ENCODE measurements at places on chromosomes 2 and 18. TPM values are rescaled to one million over a fixed set of nuclear protein-coding genes. Genes with fewer than 3 reads are reported as not detected.
A peak's percentile ranks its signal among the peaks of the same experiment; 100 is the strongest.

The KCNJ13 gene
- 1.2 TPM for polyA plus RNA-seq

GRCh38 chr2:241547781-241548450 is 10.6 kb upstream of the BOK start:
- H3K36me3 ChIP-seq, result no peaks in the 10 kb centered on the region
- no peak for DNase-seq
- H3K4me1 ChIP-seq, result peaks cover 9% of the 10 kb centered on the region

DNA sequence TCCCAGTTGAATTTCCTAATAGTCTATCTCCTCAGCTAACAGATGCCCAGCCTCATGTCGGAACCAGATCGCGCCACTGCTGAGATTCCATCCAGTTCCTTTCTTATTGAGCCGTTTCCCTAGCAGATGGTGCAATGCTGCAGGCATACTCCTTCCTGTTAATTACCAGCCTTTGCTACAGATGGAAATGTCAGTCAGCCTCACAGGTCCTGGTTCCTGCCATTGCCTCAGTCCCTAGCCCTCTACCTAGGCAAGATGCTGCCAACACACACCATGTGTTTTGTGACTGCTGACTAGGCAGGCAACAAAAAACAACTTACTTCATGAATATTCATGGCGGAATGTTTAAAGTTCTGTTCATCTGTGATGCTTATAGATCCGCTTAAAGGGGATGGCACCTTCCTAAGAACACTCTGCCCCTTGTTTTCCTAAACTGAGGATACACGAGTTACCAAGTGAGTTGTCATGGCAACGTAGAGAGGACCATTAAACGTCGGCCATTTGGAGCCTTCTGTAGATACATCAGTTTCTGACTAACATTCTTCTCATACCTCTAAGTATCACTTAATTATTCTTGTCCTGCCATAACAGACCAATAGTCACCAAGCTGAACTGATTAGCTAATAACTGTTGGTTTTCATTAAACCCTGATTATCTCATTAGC is 749.5 kb downstream of the RNF144A start:
- H3K27ac ChIP-seq, result no peak overlapping the region
- H3K27me3 ChIP-seq, result no peaks in the 10 kb centered on the region
- DNase-seq, result no peak
- H3K36me3 ChIP-seq, result no peaks in the 10 kb centered on the region

- H3K36me3 ChIP-seq, result peaks cover under 1% of the 10 kb centered on the region
- no peaks in the 10 kb centered on the region for H3K27me3 ChIP-seq
- no peak overlapping the region for H3K4me3 ChIP-seq
Measured at GRCh38 chr18:79962835-79963657, 1.4 kb upstream of the HSBP1L1 start.

DNA sequence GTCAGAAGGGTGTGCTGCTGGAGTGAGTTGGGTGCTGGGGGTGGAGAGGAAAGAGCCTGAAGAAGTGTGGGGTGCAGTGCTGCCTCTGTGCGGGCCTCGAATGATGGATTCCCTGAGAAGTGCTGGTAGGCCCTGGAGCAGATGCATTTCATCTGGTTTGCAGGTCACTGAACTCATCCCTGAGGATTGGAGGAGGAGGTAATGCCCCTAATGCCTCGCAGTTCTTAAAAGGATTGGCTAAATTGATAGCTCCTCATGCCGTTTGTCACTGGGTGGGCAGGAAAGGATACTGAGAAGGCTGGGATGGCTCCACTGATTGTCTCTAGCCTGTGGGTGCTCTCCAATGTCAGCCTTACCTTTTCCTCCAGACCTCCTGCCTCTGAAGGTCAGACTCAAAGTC is 74.1 kb downstream of the CTIF start:
- H3K36me3 ChIP-seq, result no peaks in the 10 kb centered on the region
- peaks cover 20% of the 10 kb centered on the region for H3K4me1 ChIP-seq
- no peak overlapping the region for H3K4me3 ChIP-seq
- no peak overlapping the region for H3K27ac ChIP-seq
- H3K27me3 ChIP-seq, result no peaks in the 10 kb centered on the region

DNA sequence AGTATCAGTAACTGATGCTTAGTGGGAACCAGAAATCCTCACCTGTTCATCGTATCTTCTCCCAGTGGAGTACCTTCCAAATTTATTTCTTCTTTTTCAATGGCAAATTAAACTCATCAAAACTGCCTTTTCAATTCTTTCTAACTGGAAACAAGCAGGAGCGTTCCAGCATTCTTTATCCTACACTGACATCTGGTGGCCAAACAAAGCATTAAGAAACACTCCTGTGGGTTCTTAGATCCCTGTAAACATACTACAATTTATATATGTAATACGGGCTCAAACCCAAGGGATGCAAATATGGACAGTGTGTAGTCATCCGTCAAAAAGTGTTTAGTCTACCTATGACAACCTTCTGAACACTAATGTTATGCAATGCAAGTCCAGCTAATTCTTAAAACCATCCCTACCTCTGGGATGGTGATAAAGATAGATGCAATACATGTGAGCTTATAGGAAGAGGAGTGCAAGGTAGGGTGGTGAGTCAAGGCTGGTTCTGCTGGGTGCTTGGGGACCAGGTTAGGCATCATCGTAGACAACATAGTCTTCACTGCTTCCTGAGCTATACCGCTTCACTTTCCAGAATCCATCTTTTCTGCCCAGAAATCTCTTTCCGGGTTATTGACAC is 375.0 kb downstream of the CTNNA2 start:
- no peaks in the 10 kb centered on the region for H3K4me1 ChIP-seq
- no peaks in the 10 kb centered on the region for H3K36me3 ChIP-seq
- peak; percentile 84 for DNase-seq
- H3K27ac ChIP-seq, result no peak overlapping the region

DNA sequence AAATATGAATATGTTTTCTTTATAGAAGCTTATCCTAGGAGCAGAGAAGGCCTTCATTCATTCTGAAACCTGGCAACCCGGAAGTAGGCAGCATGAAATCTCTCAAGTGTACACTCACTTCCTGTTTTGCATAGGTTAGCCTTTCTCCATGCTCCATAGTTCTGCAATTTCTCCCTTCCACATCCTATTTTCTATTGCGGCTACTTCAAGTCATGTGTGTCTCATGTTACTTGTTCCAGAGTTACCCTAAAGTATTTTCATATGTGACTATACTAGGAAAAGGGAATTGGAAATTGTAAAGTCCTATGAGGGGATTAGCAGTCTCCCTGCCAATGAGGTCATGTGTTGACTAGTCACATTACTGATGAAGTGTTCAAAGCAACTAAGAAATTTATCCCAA is 320.6 kb downstream of the NCKAP5 start:
- DNase-seq, result peak; percentile 28
- H3K36me3 ChIP-seq, result no peaks in the 10 kb centered on the region

DNA sequence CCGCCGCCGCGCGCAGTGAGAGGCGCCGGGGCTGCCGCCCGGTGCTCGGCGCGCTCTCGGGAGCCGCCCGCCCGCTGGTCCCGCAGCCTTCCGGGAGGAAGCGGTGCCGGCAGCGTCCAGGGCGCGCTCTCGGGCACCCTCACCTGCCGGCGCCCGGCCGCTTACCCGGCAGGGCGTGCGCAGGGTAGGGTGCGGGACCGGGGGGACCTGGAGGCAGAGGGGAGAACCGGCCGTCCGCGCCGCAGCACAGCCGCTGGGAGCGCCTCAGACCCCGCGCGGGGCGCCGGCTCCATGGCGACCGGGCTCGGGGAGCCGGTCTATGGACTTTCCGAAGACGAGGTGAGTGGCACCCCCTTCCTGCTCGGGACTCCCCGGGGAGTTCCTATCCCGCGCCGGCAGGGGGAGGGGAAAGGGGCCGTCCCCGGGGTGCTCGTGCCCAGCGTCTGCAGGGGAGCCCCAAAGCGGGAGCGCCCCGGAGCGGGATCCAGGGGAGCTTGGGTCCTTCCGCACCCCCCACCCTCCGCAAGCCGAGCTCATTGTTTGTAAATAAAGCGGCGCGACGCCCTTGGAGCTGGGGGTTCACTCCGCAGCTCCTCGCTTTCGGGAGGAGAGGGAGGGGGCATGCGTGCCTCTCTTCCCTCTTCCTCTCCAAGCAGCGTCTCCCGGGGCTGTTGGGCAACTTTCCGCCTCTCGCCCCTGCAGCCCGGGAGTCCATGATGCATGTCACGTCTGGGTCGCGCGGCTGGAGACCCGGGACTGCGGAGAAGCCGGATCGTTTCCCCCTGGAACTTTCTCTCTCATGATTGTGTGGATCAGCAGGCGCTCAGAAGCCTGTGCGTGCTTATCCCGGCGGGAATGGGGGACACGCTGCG is 580 bp downstream of the NEDD4L start:
- peak overlapping the region; percentile 61 for H3K4me3 ChIP-seq
- peak; percentile 77 for DNase-seq
- H3K36me3 ChIP-seq, result no peaks in the 10 kb centered on the region
- peaks cover 7% of the 10 kb centered on the region for H3K27me3 ChIP-seq

DNA sequence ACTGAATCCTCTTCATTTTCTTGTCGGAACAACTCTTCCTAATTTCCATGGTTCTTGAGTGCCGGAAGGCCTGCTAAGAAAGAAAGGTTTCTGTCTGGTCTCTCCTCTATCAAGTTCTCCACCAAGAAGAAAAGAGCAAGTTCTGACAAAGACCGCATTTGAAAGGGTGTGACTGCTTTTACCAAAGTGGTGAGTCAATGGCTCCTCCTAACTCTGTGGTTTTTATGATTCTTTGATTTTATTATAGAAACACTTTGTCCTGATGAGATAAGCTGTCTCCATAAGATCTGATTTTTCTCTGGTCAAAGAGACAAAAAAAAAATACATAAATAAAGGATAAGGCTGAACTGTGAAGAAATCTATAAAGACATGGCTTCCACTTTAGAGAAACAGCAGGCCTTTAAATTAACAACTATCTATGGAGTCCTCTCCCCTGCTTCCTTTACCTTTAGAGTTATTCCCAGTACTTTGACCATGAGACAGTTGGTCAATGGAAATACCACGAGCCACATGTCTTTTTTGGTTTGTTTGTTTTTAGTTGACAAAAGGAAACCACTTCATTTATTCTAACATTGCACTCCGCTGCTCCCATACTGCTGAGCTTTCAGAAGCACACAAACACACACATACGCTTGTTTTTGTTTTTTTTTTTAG is 67.7 kb downstream of the REL start:
- no peak overlapping the region for H3K27ac ChIP-seq
- peaks cover 12% of the 10 kb centered on the region for H3K36me3 ChIP-seq
- no peaks in the 10 kb centered on the region for H3K27me3 ChIP-seq
- no peak overlapping the region for H3K4me3 ChIP-seq
- no peak for DNase-seq

DNA sequence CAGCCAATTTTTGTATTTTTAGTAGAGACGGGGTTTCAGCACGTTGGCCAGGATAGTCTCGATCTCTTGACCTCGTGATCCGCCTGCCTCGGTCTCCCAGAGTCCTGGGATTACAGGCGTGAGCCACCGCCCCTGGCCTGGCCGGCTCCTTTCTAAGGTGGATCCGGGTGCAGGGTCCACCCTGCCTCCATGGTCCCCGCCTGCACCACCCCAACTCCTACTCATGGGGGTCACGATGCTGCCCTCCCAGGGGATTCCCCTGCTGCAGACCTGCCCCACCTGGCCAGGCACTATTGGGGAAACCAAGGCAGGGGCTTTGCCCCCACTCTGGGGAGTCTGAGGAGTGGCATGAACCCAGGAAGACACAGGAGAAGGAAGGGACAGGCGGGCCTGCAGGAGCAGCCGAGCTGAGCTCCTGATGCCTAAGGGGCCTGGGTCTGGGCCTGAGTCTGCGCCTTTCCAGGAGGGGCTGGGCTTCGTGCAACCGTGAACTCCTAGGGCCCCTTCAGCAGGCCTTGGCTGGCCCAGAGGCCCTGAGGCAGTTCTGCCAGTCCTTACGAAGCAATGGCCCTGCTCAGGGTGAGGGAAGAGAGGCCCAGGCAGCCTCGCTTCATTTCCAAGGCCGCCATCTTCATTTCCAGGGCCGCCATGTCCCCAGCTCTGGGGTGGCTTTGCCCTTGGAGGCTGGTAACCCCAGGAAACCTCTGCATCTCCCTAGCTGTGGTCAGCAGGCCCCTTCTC is 67.2 kb upstream of the SMAD7 start:
- H3K36me3 ChIP-seq, result no peaks in the 10 kb centered on the region
- H3K4me1 ChIP-seq, result peaks cover 8% of the 10 kb centered on the region
- H3K27me3 ChIP-seq, result no peaks in the 10 kb centered on the region
- H3K4me3 ChIP-seq, result no peak overlapping the region
- no peak overlapping the region for H3K27ac ChIP-seq

The HOXD12 gene
- polyA plus RNA-seq, result not detected

Data from stomach (tissue), 19 donors.